ENCODE measurements at places on chromosomes 3 and 15.

DNA sequence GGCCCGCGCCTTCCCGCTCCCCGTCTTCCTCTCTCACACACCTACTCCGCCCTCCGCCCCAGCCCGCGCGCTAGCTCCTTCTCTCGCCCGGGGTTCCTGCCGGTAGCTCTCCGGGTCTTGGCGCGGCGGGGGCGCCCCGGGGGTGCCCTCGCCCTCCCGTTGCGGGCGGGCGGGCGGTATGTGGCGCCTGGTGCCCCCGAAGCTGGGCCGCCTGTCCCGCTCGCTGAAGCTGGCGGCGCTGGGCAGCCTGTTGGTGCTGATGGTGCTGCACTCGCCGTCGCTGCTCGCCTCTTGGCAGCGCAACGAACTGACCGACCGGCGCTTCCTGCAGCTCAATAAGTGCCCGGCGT, 507 bp downstream of the DIPK2A start:
- peak; percentile 66 for DNase-seq

DNA sequence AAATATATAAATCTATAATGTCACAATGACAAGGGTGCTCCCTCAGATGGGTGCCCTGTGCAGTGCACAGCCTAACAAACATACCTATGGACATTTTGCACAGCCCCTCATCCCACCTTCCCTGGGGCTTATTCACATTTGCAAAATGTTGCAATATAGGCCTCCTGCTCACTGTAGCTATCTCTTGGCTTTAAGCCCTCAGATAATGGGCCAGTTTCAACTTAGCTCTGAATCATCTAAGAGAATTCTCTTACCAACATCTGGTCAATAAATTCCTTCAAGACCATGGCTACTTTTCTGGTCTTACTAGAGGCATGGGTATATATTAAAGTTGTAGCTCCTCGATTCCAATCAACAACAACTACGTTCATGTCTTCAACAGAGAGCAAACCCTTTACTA, 17.9 kb downstream of the LIPH start:
- DNase-seq = no peak

- DNase-seq = no peak
Measured at GRCh38 chr3:71944482-71945065, 159.6 kb upstream of the PROK2 start.

- DNase-seq = no peak
Measured at GRCh38 chr3:32613183-32613582, 42.5 kb upstream of the DYNC1LI1 start.

- DNase-seq = no peak
Measured at GRCh38 chr15:40060236-40060961, 21.4 kb upstream of the SRP14 start.

DNA sequence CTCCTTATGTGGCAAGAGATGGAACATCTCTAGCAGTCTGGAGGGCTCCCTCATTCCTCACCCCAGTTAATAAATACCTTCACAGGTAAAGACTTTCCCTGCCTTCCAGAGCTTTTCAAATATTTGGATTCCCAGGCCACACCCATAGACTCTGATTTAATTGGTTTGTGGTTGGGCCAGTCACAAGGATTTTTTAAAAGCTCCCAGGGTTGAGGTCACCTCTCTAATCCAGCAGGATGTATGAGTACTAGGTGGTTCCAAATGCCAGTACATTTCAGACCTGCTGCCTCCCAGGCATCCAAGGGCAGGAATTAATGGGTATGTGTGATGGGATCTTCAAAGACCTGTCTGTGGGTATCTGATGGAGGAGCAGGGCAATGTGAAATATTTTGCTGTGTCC, 312.8 kb downstream of the CLSTN2 start:
- DNase-seq = no peak

GRCh38 chr15:50017522-50017921, 101.5 kb downstream of the ATP8B4 start:
- DNase-seq = no peak

DNA sequence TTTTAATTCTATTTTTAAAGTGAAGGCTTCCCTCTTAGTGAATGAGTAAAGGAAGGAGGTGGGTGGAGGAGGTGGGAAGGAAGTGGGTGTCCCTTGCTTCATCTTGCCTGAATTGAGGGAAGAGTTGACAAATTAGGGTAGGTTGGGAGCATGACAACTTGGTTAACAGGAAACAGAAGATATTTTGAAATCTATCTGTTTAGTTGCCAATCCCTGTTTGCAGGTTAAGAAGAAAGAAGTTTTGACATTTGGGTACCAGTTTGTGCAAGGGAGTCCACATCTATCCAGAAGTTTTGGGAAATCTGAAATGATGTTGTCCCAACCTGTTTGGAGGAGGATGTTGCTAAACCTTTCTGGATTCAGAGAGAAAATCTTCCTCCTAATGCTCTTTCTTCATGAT, 204.1 kb upstream of the SUCLG2 start:
- DNase-seq = no peak

DNA sequence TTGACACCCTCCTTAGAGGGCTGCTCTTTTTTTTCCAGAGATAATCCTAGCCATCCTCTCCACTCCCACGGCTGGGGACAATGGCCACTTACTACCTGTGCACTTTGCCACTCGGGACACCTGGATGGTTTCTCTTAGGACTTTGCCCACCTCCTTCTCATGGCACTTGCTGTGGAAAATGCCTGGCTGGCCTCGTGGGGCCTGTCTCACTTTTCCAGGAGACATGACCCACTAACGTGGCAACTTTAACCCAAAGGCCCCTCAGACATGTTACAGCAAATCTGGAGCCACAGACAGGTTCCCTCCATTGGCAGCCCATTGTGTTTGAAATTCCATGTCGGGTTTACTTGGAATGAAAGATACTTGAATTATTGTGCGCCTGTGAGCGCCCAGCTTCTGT, 29.4 kb upstream of the ESYT3 start:
- no peak for DNase-seq

DNA sequence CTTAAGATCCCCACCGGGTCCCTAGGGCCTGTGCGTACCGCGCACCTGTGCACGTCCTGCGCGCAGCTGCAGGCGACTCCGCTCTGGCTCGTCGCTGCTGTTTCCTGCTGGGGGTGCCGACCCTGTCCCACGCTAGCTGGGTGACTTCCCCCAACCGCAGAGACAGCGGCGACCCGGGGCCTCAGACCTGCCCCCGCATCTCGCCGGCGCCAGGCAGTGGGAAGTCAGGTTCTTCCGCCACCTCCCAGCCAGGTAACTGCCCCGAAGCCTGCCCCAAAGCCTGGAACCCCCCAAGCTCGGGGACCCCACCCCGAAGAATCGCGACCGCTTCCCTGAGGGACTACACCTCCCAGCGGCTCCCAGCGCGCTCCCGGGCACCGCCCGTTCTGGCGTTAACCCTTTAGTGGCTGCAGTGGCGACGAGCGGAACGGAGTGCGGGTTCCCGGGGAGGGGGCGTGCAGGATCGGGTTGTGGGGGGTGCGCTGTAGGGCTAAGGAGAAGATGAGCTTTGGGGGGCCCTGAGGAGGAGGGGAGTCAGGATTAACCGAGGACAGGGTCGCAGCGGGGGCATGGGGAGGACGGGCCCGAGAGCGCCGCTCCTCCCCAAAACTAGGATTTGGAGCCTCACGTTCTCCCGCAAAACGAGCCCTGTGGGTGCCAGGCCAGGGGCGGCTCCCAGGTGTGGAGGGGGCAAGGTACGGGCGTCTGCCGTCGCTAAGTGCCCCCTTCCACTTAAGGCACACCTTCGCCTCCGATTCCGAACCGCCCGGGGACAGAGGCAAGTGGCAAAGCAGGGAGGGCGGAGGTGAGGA, 589 bp downstream of the NEIL1 start:
- peak; percentile 72 for DNase-seq

DNA sequence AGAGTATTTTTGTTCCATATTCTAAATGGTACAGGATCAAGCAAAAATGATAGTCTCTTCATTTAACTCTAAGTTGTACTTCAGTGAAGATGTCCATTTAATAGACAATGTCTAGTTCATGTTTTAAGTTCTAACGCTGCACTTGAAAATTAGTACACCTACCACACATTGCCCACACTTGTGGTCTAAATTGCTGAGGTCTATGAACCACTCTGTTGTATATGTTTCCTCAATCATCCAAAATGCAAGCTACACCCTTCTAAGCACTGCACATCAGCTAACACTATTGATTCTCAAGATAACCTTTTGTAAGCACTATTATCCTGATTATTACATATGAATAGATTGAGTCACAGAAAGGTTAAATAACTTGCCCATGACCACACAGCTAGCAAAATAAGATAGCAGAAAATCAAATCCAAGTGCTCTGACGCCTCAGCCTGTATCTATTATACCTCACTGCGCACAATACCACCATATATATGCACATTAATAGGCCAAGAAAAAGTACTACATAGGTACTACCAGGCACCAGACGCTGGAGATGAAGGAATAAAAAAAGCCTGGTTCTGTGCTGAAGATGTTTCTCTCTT, 6.4 kb downstream of the GOLIM4 start:
- DNase-seq = no peak

DNA sequence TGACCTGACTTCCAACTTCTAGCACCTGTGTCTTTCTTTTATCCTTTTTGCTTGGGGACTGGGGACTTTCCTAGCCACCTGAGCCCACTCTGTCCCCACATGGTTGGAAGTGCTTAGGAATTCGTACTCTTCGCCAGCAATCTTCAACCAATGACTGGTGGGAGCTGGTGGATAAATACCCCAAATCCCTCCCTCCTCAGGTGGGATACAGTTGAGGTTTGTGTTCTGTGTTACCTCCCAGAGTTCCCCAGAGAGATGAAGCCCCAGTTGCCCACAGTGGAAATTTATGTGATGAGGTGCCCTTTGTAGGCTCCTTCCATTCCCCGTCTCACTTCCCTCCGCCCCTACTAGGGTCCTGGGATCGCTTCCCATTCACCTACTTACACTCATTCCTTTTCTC, 40.1 kb upstream of the CFAP161 start:
- DNase-seq = no peak

DNA sequence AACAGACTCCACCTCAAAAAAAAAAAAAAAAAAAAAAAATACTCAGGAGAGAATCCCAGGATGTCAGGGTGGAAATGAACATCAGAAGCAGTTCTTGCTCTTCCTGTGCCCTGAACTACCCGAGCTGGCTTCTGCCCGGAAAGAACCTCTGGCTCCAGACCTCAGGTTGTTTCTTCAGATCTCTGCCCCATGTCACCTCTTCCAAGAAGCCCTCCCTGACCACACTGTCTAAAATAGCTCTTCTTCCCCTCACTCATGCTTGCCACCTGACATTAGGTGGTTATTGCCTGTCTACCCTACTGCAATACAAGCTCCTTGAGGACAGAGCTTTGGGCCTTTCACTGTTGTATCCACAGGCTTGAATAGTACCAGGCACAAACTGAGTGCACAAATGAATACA, 8.2 kb downstream of the TKT start:
- no peak for DNase-seq

DNA sequence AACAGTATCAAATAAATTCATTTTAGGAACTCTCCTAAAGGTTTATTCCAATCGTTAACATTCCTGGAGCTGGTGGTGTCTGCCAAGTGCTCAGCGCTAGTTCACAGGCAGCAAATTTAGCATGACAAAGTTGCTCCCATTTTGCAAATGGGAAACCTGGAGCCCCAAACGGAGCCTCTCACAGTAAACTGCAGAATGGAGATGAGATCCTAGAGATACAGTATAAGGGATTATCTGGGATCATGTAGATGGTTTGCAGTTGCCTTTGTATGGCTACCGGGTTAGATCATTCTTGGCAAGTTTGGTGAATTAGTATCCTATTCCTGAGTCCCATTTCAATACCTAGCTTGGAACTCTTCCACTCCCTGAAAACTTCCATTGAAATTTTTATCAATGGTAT, 173.7 kb downstream of the CDIN1 start:
- DNase-seq = no peak

GRCh38 chr15:39874890-39875549, 45.0 kb downstream of the GPR176 start:
- no peak for DNase-seq

DNA sequence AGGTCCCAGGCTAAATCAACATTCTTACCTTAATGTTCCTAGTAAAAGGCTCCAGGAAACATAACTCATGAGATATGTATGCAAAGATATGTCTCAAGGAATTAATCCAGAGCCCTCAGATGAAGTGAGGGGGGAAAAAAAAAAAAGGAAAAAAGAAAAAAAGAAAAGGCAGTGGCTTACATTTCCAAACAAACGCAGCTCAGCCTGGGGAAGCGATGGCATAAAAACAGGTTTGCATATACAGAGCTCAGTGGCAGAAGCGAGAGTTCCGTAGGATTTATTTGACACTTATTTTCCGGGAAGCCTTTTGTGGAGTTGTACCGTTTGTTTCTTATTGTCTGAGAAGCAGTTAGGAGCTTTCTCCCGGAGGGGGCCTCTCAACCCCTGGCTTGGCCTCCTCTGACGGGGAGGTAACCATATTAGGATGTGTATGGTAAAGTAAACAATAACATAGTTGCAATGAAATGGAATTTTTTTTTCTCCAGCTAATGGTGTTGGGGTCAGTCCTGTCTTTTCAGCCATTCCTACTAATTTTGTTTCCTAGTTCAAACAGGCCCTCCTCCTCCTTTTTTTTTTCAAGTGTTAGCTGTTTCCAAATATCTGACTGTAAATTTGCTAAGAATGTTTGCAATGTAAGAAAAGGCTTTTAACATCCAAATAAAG, 338.6 kb downstream of the FOXP1 start:
- DNase-seq = no peak

DNA sequence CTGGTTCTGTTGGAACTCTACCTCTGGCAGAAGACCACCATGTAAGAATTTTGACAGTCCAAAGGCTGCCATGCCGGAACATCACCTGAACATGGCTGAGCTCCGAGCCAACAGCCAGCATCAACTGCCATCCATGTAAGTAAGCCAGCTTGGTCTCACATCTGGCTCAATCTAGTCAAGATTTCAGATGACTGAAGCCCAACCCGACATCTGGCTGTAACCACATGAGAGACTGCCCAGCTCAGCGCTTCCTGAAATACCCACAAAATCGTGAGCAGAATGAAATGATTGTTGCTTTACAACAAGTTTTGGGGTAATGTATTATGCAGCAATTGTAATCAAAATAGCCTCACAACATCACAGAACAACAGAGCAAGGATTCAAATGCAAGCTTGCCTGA, 32.9 kb downstream of the GHSR start:
- no peak for DNase-seq

DNA sequence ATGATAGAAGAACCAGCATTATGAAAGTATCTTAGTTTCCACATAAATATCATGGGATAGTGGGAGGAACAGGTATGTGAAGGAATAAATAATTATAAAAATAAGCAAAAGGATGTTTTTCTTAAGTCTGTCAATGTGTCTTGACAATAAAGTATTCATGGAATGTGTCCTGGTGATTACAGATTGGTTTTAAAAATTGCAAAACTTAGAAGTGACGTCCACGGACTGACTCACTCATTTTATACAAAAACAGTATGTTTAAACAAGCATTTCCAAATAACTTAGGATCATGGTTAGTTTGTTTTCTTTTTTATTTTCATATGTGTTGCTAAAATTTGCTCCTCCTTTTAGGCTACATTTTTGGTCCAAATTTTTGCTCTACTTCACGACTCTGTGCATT, 687.0 kb upstream of the NECTIN3 start:
- no peak for DNase-seq

DNA sequence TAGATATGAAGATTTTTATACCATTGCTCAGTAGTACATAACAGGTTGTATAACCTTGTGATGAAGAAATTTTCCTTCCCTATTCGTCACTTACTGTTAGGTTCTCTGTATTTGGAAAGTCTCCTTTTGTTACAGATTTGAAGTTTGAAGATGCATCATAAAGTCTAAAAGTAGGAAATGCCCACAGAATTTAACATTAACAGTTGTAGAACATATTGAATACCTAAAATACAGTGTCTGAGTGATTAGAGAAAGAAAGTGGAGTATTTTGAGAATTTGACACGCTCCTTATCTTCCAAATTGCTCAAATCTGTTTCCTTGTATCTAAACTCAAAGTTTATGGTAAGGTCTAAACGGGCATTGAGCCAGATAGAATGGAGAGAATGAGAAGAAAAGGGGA, 111.3 kb downstream of the MBNL1 start:
- DNase-seq = no peak

GRCh38 chr3:134315286-134316106, 58.8 kb downstream of the AMOTL2 start:
- no peak for DNase-seq

Data from stimulated activated naive CD4-positive, alpha-beta T cell (primary cell).